GM06990 (cell line): ENCODE measurements at places on chromosomes 5 and 9.

- DNase-seq, result no peak
Measured at GRCh38 chr5:16759147-16759773, 142.5 kb upstream of the RETREG1 start.

GRCh38 chr9:114263853-114264510, 58.9 kb upstream of the ORM1 start:
- no peak for DNase-seq

GRCh38 chr5:65790371-65791163, 68.6 kb downstream of the NLN start:
- no peak for DNase-seq

DNA sequence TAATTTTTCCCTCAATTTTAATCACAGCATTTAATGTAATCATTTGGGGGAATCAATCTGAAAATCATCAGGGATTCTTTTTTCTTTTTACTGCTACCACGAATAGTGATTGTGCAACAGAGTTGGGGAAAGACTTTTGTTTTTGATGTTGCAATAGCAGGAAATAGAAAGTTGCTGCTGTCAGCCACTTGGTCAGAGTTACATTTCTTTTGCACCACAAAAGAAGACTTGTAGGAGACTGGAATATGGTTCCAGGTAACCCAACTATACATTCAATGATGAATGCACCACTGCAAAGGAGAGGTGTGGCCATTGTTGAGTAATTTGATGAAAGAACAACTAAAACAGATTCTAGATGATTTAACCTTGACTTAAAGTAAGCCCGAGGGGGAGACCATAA, 46.3 kb upstream of the PALM2AKAP2 start:
- DNase-seq, result no peak

DNA sequence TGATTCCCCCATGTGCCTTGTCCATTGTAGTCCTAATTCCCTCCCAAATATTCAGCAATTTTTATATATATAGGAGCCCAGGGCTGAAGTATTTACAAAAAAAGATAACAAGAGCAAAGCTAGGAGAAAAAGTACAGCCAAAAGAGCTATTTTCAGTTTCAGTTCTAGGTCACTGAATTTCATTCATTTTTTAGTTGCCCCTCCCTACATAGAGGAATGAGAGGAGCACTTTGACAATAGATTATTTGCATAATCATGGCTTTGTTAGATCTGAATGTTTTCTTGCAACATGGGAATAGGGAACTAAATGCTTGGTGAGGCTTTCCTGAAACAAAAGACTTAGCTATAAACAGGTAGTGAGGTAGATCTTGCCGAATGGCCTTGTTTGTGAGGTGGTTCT, 15.3 kb upstream of the F2RL2 start:
- no peak for DNase-seq

GRCh38 chr9:94905606-94906005, 179.1 kb downstream of the AOPEP start:
- no peak for DNase-seq

DNA sequence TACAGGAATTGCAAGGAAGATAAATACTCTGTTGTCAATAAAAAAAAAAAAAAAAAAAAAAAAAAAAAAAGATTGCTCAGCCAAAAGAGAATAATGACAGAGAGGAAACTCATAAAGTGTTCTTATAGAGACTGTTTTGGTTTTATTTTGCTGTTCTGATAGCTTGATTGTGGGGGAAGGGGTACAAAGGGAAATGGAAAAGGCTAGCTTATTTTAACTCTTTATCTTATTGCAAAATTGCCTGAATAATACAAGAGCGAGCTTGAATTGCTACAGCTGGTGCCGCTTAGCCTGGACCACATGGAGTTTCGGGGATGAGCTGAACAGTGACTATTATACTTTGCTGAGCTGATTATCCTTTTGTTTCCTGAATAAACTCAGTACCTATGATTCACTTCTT, 31.0 kb upstream of the SHISAL2B start:
- DNase-seq, result no peak

DNA sequence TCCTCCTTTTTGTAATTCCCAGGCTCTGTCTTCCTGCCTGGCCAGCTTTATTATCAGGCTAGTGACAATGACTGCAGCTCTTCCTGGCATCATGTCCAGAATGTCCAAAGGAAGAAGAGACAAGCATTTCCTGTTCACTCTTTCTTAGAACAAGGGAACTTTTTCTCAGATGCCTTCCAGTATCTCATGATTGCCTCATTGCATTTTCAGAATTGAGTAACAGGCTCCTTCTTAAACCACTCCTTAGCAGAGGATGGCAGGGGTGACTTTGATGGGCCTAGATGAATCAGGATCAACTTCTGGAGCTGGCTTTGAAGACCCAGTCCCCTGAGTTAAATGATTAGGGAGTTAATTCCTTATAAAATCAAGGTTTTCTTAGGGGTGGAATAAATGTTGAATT, 92.9 kb upstream of the RASGRF2 start:
- DNase-seq, result no peak

- no peak for DNase-seq
Measured at GRCh38 chr5:35587419-35587818, 30.2 kb upstream of the SPEF2 start.

DNA sequence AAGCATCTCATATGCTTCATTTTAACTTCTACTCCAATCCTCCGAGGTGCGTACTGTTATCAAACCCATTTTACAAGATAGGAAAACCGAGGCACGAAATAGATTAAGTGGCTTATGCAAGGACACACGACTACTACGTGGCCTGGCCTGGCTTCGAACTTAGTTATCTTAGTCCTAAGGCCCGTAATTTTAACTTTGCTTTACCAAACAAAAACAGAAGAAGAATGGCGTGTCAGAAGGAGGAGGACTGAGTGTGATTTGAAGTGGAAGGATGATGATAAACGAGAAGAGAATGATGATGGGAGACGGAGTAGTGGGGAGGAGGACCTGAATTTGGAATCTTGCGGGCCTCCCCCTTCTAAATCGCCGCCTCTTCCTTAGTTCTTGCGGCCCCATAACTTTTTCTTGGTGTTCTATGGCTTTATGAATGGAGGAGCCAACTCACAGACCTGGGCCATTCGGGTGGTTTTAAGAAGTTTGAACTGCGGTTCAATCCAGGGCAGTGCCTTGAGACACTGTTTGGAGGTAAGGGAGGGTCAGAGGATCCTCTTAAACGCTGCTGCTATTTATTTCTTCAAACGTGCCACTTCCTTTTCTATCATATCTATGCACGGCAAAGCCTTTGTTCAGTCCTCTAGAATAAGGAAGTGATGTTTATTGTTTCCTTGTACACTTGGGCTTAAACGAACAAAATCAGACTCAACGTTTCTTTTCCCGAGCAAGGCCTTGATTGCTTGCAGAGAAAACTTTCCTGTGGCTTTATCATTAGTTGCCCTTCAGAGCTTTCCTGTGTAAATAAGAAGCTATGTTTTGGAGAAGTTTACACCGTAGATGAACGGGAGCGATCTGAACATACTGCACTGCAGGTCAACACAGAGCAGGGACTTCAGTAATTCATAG, 795 bp downstream of the CNOT8 start:
- peak; percentile 29 for DNase-seq

DNA sequence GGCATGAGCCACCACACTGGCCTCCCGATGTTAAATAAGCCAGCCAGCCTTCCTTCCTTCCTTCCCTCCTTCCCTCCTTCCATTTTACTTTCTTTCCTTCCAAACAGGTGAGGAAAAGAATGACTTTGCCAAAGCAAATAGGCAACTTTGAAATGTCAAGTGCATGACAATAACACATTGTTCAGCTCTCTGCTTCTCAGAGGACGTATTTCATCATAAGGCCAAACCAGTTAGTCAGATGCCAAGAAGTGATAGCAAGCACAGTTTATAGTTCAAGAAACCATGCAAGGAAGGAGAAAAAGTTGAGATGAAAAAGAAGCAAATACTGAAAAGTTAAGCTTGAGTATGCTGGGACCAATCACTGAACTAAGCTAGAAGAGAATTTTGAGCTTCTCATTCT, 29.5 kb downstream of the POU4F3 start:
- no peak for DNase-seq

DNA sequence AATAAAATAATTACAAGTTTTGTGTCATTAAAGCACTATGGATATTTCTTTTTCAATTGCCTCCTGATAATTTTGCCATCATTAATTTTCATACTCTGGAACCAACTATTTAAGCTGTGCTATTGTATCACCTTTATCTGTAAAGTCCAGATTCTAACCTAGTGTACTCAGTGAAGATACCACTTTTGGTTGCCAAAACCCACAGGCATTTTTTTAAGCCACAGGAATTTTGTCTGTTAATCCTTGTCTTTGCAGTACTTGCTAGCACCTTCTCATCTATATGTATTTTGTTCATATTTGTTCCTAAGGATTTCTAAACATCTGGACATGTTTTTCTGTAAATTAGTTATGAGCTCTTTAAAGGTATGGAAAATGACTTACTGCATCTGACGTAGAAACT, 481.4 kb upstream of the DAB2 start:
- no peak for DNase-seq

DNA sequence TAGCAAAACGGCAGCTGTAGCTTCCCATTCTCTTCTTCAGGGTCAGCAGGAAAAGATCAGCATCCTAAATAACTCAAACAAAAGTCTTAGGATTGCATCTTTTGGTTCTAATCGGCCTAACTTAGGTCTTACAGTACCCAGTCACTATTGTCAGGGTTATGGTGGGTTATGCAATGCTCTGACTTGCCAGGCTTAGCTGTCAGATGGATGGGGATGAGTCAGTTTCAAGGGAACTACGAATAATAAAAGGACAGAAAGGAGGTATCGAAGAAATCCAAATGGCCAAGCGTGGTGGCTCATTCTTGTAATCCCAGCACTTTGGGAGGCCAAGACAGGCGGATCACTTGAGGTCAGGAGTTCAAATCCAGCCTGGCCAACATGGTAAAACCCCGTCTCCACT, 46.5 kb downstream of the PPP1R2B start:
- no peak for DNase-seq

- no peak for DNase-seq
Measured at GRCh38 chr5:433836-434235, 9.1 kb upstream of the EXOC3 start.

- DNase-seq, result no peak
Measured at GRCh38 chr5:159341145-159341544, 10.9 kb upstream of the IL12B start.

DNA sequence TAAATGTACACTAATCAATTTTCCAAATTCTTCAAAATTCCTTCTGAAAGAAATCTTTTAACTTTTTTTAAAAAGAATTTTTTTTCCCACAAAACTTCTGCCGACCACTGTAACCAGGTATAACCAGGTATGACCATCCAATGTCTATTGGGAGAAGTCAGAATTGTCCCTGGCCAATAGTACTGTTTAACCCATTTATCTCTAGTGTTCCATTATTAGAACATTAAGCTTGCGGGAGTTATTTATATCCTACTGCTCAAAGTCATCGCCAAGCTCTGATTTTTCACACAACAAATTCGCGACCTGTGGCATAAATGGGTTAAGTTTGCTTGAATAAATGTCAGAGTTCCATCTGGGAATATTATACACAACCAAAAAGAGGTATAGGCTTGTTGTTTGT, 343.2 kb downstream of the ANXA1 start:
- DNase-seq, result no peak

DNA sequence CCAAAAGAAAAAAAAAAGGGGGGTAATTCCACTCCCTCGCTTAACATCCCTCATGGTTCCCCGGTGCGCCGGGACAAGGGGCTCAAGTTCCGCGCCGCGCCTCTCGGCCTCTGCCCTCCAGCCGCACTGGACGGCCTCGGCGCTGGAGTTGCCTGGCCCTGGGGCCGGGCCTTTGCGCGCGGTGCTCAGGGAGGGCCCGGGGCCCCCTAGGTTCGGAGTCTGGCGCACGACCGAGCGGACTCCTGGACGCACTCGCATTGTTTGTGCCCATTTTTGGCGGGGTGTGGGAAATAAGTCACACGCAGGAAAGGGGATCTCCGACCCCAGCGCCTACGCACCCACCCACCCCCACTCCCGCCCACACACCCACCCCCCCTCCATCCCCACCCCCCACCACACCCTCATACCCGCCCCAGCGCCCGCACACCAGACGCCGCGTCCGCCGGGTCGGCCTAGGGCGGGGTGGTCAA, 381 bp downstream of the MED22 start:
- DNase-seq, result peak; percentile 74

GRCh38 chr9:129677456-129677855, 12.0 kb downstream of the PRRX2 start:
- no peak for DNase-seq

DNA sequence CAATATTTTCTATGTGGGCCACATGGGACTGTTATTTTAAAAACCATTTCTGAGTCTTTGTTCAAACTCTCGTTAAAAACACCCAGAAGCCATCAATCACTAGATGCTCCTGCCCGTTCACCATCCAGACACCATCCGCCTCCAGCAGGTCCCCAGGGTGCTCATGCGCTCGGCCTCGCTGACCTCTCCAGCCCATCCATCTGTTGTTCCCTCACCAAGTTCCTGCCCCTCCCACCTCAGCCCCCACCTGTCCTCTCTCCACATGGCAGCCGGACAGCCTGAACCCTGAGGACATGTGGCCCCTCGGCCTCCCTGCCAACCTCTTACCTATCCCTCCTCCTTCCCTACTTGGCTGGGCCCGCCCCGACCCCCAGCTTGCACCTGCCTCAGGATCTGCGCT, 31.6 kb downstream of the NSUN2 start:
- no peak for DNase-seq

GRCh38 chr5:13412040-13412595, 532.4 kb downstream of the DNAH5 start:
- no peak for DNase-seq

DNA sequence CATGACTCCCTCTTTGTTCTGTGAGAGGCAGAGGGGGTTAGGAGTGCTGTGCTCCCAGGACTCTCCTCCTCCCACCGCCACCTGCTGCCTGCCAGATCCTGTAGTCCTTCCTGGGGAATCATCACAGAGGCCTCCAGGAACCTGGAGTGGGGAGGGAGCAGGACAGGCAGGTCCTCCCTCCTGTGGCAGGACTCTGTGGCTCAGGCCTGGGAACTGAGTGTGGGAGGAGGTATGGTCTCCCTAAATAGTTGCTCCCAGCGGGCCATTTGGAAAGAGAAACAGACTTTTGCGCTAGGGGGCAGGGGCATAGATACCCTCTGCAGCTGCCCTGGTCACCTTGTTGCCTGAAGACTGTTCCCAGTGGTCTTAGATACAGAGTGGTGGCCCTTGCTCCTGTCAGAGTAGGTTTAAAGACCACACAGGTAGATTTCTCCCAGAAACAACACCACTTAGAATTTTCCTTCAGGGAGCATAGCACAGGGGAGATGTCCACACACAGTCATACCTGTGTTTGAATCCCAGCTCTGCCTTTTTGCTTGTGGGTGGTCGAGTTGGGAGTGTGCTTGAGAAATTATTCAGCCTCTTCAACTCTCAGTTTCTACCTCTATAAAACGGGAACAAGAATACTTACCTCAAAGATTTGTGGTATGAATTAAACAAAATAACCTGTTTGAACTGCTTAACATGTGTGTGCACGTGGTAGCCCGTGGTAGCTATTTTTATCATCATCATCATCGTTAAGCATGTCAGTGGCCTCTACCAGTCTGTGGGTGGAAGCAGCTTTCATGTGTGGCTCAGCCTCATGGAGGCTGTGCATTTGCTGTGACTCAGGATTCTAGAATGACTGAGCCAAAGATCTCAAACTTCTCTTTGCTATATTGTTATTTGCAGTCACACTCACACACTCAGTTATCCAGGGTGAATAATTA, 55.8 kb downstream of the SLC22A5 start:
- peak; percentile 65 for DNase-seq
